A549 treated with AZD2906 at 1 μM for 4 hours (cell line): ENCODE measurements at places on chromosomes 3 and 15. TPM values are rescaled to one million over a fixed set of nuclear protein-coding genes. Genes with fewer than 3 reads are reported as not detected.

The LRRC31 gene
- total RNA-seq: not detected in 5 replicates

The PPARG gene
- total RNA-seq: 36.7 to 41.7 TPM (median 39.5 TPM) in 5 replicates

The PP2D1 gene
- not detected in 5 replicates for total RNA-seq

The TRPM1 gene
- total RNA-seq: not detected in 5 replicates
